ENCODE measurements at places on chromosomes 6 and 20. TPM values are rescaled to one million over a fixed set of nuclear protein-coding genes. Genes with fewer than 3 reads are reported as not detected.

Gene HTR1B
- total RNA-seq = not detected

Gene ZBTB46
- 54.7 TPM for total RNA-seq

Gene ARHGAP40
- not detected for total RNA-seq

Gene MEP1A
- total RNA-seq = not detected

Gene SLC35F1
- total RNA-seq = under 0.01 TPM

Gene CAP2
- 0.86 TPM for total RNA-seq

Gene NR2E1
- total RNA-seq = not detected

Gene VSTM2L
- 0.32 TPM for total RNA-seq

Gene ARFGEF2
- 33.3 TPM for total RNA-seq

Gene KHDC1L
- not detected for total RNA-seq

Gene MRAP2
- total RNA-seq = 0.47 TPM
